ENCODE measurements at places on chromosomes 4 and X.

DNA sequence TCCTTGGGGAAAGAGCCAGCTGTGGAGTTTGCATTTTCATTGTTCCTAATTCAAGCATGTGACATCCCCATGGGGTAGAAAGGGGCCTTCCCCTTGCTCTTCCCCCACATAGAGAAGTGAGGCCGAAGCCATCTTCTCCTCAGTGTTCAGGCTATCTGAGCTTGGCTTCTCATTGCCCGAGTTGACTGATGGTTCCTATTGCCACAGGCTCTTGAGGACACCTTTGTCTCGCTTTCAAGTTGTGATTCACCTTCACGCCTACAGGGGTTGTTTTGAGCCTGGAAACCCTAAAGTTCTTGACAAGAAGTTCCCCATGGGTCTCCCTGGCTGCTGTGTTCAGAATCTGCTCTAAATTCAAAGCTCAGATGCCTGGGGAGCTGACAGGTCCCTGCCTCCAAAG lies 25.0 kb downstream of the CCNQ start:
- no peak for DNase-seq

DNA sequence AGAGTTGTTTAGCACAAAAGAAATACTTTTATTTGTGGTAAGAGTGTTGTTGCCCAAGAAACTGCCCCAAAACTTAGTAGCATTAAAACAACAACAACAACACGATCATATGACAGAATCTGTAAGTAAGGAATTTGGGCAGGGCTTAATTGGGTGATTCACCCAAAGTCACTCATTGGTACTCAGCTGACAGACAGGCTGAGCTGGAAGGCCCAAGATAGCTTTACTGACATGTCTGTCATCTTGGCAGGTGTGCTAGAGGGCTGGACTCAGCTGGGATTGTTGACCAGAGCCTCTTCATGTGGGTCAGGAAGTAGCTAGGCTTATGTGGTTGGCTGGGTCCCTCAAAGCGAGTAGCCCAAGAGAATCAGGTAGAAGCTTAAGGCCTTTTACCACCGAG lies 52.3 kb downstream of the KIAA0232 start:
- no peak for DNase-seq

GRCh38 chr4:26937139-26937538 lies 76.5 kb downstream of the STIM2 start:
- DNase-seq: no peak

- no peak for DNase-seq
Observed at GRCh38 chr4:113524505-113525186, 236.9 kb downstream of the CAMK2D start.

DNA sequence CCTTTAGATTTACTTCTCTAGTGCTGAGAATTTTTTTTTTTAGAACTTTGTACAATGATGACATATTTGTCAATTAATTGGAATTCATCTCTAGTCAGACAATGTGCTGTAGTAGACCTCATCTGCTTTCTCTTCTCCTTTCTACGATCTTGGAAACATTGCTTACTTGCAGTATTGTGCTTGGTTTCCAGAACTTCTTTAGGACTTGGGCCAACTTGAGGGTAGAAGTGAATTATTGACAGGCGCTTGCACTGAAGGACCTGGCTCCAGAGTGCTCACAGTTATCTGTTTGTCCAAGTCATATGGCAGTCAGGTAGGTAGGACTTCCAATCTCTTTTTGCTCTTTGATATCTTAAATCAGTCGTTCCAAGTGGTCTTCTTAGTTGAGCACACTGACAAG lies 39.6 kb downstream of the FNIP2 start:
- no peak for DNase-seq

DNA sequence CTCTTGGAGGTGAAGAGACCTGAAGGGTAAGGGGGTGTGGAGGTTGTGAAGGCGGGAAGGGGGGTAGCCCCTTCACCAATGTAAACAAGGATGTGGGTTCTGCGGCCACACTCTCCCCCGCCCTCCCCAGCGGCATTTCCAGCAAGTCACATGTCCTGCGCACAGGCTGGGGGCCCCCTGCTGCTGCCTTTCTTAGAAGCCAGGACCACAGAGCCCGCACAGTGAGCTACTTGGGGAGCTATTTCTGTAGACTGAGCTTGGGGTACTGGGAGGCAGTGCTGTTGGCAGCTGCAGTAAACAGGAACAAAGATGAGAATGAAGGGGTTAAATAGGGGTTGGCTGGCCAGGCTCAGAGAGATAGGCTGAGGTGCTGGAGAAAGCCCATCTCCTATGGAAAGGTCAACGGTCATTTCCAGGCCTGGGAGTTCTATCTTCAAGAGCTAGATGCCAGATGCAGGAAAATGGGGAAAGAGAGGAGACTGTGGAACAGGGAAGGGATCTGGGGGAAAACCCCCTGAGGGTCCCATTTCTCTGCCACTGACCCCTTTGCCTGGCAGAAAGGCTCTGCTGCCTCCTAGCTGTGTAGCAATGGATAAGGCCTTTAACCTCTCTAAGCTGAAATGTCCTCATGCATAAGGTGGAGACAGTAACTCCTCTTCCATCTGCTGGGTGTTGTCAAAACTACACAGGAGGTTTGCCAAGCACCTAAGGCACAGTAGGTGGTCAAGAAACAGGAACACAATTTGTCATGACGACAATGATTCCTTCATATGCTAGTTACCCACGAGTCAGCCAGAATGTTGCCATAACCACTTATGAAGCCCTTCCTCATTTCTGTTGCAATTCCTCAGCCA lies 18.5 kb upstream of the PIM2 start:
- no peak for DNase-seq

DNA sequence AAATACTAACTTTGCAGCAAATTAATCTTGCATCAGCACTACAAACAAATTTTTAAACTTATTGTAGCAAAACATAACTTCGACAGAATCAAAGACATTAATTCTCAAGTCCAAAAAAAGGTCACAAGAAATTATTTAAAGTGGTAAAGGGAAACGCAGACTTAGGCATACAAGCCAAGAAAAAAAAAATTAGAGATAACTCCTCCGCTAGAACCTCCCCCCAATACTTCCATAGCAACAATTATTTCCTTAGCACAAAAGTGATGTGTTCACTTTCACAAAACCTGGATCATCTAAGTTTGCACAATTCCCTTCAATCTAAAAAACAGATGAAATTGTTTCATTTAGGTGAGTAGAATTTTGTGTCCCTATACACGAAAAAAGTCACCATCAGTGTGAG lies 1.1 kb downstream of the LRBA start:
- no peak for DNase-seq

DNA sequence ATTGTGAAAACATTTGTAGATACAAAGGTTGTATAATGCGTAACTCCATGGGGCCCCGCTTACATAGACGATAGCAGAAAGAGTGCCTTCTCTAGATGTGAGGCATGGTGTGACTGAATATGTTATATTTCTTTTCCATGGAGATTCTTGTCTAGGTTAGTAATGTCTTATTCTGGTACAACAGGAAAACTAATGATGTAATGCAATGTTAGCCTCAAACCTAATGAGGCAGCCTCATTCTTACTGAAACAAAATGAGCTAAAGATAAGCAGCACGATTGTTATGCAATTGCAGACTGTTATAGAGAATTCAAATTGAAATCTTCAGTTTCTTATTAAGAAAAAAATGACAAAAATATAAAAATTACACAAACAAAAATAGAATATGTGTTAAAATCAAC lies 171.1 kb upstream of the ANKRD50 start:
- no peak for DNase-seq

- DNase-seq: no peak
Observed at GRCh38 chrX:141314441-141314840, 72.1 kb upstream of the SPANXC start.

DNA sequence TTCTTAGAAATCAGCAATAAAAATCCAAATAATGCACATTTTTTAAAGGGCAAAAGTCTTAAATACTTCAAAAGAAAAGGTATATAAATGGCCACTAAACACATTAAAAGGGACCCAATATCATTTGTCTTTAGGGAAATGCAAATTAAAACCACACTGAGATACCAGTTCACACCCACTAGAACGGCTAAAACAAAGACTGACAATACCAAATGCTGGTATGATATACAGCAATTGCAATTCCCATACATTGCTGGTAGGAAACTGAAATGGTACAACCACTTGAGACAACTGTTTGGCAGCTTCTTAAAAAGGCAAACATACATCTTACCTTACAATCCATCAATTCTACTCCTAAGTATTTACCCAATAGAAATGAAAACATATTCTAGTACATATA lies 33.7 kb downstream of the CAMK2D start:
- DNase-seq: no peak

DNA sequence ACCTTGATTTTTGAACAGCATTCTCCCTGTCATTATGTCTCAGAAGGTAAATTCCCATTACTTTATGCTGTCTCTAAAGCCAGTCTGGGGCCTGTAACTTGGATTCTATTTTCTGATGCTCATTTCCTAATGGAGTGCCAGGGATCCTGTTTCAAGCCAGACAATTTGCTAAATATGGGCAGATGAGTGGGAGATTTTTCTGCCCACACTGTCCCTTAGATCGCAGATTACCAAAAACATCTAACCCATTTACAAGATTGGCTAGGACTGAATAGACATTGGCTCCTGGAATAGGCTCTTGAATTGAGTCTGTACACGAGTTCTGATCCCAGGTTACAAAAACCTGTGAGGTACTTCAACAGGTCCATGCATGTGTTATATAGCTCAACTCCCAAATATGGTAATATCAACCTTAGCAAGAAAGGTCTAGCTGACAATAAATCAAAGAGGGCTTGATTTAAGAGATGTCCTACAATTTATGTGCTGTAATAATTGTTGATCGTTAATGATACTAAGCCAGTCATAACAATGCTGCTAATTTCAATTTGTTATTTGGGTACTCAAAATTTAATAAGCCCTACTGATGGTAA lies 5.7 kb downstream of the GPC3 start:
- DNase-seq: no peak

- DNase-seq: no peak
Observed at GRCh38 chr4:10963958-10964703, 279.6 kb upstream of the CLNK start.

DNA sequence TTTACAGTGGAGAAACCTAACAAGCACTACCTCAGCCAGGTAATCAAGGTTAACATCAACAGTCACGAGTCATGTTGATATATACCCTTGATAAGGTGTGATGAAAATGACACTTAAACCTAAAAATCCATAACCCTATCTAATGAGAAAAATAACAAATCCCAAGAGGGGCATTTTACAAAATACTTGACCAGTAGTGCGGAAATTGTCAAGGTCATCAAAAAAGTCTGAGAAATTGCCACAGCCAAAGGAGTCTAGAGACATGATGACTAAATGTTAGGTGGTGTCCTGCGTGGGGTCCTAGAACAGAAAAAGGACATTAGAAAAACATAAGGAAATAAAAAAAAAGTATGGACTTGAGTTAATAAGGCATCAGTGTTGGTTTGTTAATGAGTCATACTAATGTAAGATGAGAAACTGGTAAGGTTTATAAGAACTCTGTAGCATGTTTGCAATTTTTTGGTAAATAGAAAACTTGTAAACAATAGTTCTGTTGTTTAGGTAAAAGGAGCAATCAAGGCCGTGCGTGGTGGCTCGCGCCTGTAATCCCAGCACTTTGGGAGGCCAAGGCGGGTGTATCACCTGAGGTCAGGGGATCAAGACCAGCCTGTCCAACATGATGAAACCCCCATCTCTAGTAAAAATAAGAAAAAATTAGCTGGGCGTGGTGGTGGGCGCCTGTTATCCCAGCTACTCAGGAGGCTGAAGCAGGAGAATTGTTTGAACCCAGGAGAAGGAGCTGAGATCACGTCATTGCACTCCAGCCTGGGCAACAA lies 2.9 kb downstream of the RPL36A start:
- DNase-seq: no peak

GRCh38 chr4:71882113-71882841 lies 98.4 kb upstream of the GC start:
- no peak for DNase-seq

- no peak for DNase-seq
Observed at GRCh38 chr4:141238186-141238585, 17.5 kb downstream of the ZNF330 start.

- DNase-seq: no peak
Observed at GRCh38 chrX:132737743-132738142, 220.7 kb downstream of the HS6ST2 start.

GRCh38 chr4:55173580-55173979 lies 48.2 kb upstream of the KDR start:
- DNase-seq: no peak

DNA sequence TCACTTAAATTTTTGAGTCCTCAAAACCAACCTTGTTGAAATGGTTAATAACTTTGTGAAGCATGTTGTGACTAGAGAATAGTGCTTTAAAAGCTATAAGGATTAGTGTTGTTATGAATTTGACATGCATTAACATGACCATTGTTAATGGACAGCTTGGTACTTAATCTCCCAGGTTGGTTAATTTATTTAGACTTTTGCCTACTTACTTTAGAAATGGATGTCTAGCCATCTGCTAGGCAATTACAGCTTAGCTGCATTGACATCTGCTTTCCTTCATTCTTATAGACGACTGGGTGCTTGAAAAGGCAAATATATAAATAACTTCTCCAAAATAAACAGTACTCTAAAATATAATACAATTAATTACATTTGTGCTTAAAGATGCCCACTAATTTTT lies 368.0 kb downstream of the CCSER1 start:
- no peak for DNase-seq

DNA sequence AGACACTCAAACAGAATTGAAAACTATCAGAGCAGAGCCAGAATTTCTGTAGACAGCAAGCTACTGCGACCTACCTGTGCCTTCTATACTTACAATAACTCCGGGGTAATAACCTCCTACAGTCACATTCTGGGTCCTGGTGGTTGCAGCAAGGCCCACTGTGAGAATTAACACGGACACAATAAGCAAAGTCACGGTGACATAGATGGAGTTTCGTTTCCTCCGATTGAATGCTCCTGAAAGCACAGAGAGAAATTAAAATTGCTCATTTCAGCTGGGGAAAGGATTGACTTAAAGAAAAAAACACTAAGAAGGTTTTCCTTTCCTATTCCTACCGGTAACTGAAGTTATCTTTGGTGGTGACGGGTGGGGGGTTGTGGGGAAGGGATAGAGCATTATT lies 7.0 kb downstream of the TMEM255A start:
- DNase-seq: no peak

- DNase-seq: no peak
Observed at GRCh38 chrX:40022421-40022820, 75.3 kb downstream of the BCOR start.

GRCh38 chr4:147801820-147802219 lies 69.9 kb downstream of the ARHGAP10 start:
- DNase-seq: no peak

GRCh38 chrX:12770440-12770839 lies 20.8 kb upstream of the PRPS2 start:
- no peak for DNase-seq

DNA sequence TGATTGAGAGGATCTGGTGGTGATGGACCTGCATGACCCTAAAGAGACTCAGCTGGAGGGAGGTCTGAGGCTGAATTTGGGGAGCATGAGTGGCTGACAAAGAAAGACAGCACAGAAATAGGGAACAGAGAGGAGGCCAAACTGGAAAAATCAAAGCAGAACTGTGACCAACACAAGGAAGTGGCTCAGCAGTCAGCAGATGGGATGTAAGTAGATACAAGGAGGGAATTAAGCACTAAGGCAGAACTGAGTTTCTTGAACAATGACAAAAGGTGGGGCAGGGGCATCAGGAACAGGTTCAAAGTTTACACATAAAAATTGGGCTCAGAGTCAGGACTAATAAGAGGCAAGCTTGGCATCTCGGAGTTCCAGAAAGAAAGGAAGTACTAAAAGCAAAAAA lies 144.3 kb upstream of the KLF3 start:
- no peak for DNase-seq

GRCh38 chr4:57051095-57051494 lies 59.1 kb downstream of the IGFBP7 start:
- DNase-seq: no peak

All from NT2/D1 (cell line).